ENCODE measurements at places on chromosomes 3 and 15. TPM values are rescaled to one million over a fixed set of nuclear protein-coding genes. Genes with fewer than 3 reads are reported as not detected.
A peak's percentile ranks its signal among the peaks of the same experiment; 100 is the strongest.

DNA sequence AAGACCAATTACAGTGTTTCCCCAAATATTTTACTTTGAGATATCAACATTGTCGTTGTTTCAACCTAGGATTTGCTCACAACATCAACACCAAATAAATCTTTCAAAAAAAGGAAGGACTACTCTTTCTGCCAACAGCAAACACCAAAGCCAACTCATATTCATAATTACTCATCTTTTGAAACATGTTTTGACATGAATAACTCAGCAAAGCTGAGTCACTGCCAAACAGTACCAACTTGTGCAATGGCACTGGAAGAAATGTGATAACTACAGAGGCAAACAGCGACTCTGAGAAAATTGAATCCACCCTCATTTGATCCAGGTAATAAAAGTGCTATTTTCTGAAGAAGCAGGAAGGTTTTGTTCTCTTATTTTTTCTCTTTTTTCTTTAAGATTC lies 67.2 kb downstream of the PEX5L start:
- no peaks in the 10 kb centered on the region for H3K36me3 ChIP-seq
- DNase-seq: no peak
- peaks cover 6% of the 10 kb centered on the region for H3K27me3 ChIP-seq
- H3K27ac ChIP-seq: no peak overlapping the region
- no peak overlapping the region for H3K4me3 ChIP-seq

- no peak for DNase-seq
- no peaks in the 10 kb centered on the region for H3K27me3 ChIP-seq
- no peaks in the 10 kb centered on the region for H3K36me3 ChIP-seq
- no peak overlapping the region for H3K27ac ChIP-seq
Measured at GRCh38 chr3:64674591-64675076, 13.2 kb downstream of the ADAMTS9 start.

Gene FRMD5
- total RNA-seq: 0.09 TPM

DNA sequence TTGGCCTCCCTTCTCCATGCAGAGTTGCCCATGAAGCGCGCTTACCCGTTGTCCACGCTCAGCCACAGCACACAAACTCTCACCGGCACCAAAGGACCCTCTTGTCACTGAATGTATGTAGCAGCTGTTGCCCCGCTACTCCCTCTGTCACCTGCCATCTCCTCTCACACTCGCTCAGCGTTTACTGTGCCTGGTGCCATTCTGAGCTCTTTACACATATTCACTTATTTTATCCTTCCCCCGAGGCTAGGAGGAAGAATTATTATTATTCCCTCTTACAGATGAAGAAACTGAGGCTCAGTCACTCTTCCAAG lies 41.7 kb upstream of the PRR23E start:
- H3K27ac ChIP-seq: no peak overlapping the region
- H3K27me3 ChIP-seq: no peaks in the 10 kb centered on the region
- no peaks in the 10 kb centered on the region for H3K36me3 ChIP-seq

Gene NIT2
- total RNA-seq: 79.2 TPM

GRCh38 chr3:159783780-159784742 lies 204.6 kb upstream of the IL12A start:
- no peak overlapping the region for H3K27ac ChIP-seq
- no peak overlapping the region for H3K4me3 ChIP-seq
- H3K36me3 ChIP-seq: no peaks in the 10 kb centered on the region
- peaks cover 4% of the 10 kb centered on the region for H3K27me3 ChIP-seq

Gene ERC2
- 0.19 TPM for total RNA-seq

- H3K27me3 ChIP-seq: peaks cover 33% of the 10 kb centered on the region
- H3K36me3 ChIP-seq: peaks cover 5% of the 10 kb centered on the region
- H3K27ac ChIP-seq: no peak overlapping the region
- H3K4me3 ChIP-seq: peak overlapping the region; percentile 79
- peaks cover 10% of the 10 kb centered on the region for H3K4me1 ChIP-seq
Measured at GRCh38 chr15:89814112-89814742, 425 bp downstream of the ANPEP start.

DNA sequence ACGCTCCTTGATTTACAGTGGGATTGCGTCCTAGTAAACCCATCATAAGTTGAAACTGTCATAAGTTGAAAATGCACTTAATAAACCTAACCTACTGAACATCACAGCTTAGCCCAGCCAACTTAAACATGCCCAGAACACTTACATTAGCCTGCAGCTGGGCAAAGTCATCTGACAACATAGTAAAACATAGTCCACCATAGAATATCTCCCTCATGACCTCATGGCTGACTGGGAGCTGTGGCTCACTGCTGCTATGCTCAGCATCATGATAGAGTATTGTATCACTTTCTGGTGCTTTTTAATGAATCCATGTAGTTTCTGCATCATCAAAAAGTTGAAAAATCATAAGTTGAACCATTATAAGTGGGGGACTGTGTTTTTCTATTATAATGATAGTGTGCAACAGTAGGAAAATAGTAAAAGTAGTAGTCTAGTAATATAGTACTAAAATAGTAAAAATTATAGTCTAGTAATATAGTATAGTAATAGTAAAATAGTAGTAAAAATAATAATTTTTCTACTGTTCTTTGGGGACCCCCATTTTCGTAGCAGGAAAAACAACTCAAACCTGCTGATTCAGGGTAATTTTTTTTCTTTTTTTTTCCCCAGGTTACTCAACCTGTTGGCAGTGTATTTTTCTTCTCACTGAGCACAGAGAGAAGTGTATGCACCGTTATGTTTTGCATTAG lies 233.5 kb downstream of the MYRIP start:
- H3K4me3 ChIP-seq: no peak overlapping the region
- no peak for DNase-seq
- no peaks in the 10 kb centered on the region for H3K4me1 ChIP-seq
- no peaks in the 10 kb centered on the region for H3K27me3 ChIP-seq
- no peaks in the 10 kb centered on the region for H3K36me3 ChIP-seq
- no peak overlapping the region for H3K27ac ChIP-seq

DNA sequence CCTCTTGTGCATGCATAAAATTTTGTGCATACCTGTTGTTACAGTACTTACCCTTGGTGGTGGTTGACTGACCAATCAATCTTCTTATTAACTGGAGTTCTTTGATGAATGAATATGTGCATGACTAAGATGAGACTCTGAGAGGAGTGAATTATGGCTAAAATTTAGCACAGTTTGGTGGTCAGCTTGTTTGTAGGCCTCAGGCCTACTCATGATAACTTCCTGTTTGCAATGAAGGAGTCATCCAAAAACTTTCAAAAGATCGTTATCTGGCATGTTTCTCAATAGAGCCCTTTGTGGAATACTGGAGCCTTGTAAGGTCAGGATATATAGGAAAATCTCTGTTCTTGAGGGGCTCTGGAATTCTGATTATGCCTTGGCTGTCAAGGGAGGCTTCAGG lies 66.5 kb downstream of the LEKR1 start:
- H3K27me3 ChIP-seq: peaks cover 14% of the 10 kb centered on the region
- H3K4me3 ChIP-seq: no peak overlapping the region
- no peak for DNase-seq
- H3K27ac ChIP-seq: no peak overlapping the region

DNA sequence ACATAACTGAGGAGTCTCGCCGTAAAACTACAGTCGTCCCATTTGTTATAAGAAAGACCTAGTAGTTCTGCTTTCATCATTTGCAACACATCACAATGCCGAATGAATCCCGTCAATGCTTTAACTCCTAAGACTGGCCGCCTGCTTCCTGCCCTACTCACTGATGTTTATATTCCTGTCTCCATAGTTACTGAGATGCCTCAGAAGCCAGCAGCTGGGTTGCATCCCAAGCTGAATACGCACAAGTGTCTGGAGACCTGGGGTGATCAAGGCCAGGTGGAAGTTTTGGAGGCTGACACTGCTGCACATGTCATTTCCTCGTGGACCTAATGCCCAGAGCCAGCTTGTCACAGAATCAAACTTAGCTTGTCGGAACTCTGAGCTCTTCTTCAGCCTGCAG lies 95.2 kb upstream of the UBE2E1 start:
- H3K36me3 ChIP-seq: no peaks in the 10 kb centered on the region
- H3K4me3 ChIP-seq: no peak overlapping the region

DNA sequence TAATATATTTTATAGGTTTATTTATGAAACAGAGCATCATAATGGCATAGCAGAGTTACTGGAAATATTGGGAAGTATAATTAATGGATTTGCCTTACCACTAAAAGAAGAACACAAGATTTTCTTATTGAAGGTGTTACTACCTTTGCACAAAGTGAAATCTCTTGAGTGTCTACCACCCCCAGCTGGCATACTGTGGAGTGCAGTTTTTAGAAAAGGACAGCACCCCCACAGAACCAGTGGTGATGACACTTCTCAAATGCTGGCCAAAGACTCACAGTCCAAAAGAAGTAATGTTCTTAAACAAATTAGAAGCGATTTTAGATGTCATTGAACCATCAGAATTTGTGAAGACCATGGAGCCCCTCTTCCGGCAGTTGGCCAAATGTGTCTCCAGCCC lies 58.1 kb downstream of the DNAH1 start:
- H3K36me3 ChIP-seq: peaks cover 5% of the 10 kb centered on the region
- no peak for DNase-seq
- H3K4me1 ChIP-seq: no peaks in the 10 kb centered on the region
- peaks cover 5% of the 10 kb centered on the region for H3K27me3 ChIP-seq
- H3K27ac ChIP-seq: no peak overlapping the region
- H3K4me3 ChIP-seq: no peak overlapping the region

- no peaks in the 10 kb centered on the region for H3K36me3 ChIP-seq
- H3K4me3 ChIP-seq: no peak overlapping the region
- DNase-seq: no peak
- H3K27me3 ChIP-seq: peaks cover 5% of the 10 kb centered on the region
- no peaks in the 10 kb centered on the region for H3K4me1 ChIP-seq
Measured at GRCh38 chr3:139295040-139295439, 48.8 kb upstream of the MRPS22 start.

- no peaks in the 10 kb centered on the region for H3K27me3 ChIP-seq
- peak overlapping the region; percentile 45 for H3K4me3 ChIP-seq
- H3K4me1 ChIP-seq: peaks cover 32% of the 10 kb centered on the region
- peak overlapping the region; percentile 46 for H3K27ac ChIP-seq
Measured at GRCh38 chr3:105857601-105858000, 11.2 kb downstream of the CBLB start.

DNA sequence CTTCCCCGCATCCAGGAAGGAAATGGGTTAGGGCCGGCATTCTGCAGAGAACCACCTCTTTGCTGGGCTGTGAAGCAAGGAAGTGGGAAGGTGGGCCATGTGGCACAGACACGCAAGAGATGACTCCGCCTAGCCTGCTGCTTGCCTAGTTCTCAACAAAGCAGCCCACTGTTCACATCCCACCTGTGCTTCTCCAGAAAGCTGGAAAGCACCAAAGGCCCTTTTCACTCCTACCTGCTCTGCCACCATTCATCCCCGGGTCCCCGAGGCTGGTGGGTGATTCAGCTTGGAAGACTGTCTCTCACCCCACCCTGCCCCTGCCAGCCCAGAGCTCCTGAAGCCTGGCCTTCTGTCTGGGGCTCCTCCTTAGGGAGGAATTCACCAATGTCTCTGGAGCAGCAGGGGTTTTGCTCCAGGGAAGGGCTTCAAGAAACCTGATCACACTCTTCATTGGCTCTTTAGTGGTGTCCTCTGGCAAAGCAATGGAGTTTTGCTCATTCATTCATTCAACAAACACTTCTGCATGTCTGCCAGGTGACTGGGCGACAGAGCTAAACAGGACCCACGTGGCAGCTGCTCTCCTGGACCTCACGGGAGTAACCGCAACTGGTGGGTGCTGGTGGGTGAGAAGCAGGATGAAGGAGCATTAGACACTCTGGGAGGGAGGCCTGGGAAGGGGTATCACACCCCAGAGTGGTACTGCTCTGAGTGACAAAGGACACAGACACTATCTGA lies 145.4 kb upstream of the TLE3 start:
- no peaks in the 10 kb centered on the region for H3K36me3 ChIP-seq
- peaks cover 36% of the 10 kb centered on the region for H3K4me1 ChIP-seq
- H3K27ac ChIP-seq: no peak overlapping the region
- H3K27me3 ChIP-seq: peaks cover 17% of the 10 kb centered on the region
- DNase-seq: no peak
- no peak overlapping the region for H3K4me3 ChIP-seq

DNA sequence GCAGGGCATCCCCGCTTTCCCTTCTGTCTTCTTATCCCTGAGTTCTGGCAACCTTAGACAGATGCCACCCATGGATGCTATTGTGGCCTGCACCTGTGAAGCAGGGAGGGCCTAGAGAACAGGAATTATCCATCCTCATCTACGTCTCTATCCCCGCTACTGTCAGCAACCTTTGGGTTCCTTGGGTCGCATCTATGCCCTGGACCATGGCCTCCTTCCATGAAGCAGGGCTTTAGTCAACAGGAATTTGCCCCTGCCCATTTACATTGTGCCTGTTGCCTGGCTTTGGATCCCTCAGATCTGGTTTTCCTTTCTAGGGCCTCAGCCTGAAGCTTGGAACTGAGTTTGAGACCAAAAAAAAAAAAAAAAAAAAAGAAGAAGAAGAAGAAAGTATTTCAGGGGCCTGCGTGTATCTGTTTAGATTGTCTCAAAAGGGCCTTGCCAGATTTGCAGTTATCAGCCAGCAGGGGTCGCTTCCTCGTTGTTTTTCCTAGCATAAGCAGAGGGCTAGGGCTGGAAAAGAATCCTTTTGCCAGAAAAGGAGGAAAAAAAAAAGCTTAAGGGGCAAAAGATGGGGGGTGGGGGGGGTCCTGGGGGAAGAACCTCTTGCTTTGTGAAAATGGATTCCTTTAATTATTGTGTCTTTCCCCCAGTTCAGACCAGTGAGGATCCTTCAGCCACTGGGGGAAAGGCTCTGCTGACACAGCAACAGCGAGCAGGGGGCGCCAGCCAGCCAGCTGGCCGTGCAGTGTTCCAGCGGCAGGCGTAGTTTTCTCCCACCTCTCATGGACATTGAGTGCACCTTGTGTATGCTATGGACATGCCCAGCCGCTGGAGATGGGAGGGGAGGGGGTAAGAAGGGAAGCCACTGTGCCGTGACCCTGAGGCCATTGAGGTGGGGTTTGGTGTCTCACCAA lies 65.7 kb upstream of the ALDH1L1 start:
- peak; percentile 70 for DNase-seq
- H3K4me3 ChIP-seq: no peak overlapping the region
- no peaks in the 10 kb centered on the region for H3K36me3 ChIP-seq
- H3K27me3 ChIP-seq: peaks cover 2% of the 10 kb centered on the region

GRCh38 chr15:70323111-70323851 lies 225.6 kb upstream of the TLE3 start:
- DNase-seq: no peak
- H3K27me3 ChIP-seq: peaks cover 31% of the 10 kb centered on the region
- no peaks in the 10 kb centered on the region for H3K36me3 ChIP-seq
- H3K27ac ChIP-seq: no peak overlapping the region

Gene LRTM1
- total RNA-seq: not detected

All from activated CD4-positive, alpha-beta T cell treated with anti-CD3 and anti-CD28 coated beads, Interleukin-2, amount 10 ng/mL, durations not matched to agents 24 days and 14 days (primary cell).